ENCODE measurements at places on chromosomes 12 and 14. TPM values are rescaled to one million over a fixed set of nuclear protein-coding genes. Genes with fewer than 3 reads are reported as not detected.
A peak's percentile ranks its signal among the peaks of the same experiment; 100 is the strongest.

Gene LRR1
- total RNA-seq, result 53.2 TPM

Gene FGF6
- not detected for total RNA-seq

Gene KRT79
- total RNA-seq, result not detected

Gene UNC79
- 0.03 TPM for total RNA-seq

Gene MYF5
- not detected for total RNA-seq

Gene PEBP1
- 75.5 TPM for total RNA-seq

Gene KRT77
- not detected for total RNA-seq

DNA sequence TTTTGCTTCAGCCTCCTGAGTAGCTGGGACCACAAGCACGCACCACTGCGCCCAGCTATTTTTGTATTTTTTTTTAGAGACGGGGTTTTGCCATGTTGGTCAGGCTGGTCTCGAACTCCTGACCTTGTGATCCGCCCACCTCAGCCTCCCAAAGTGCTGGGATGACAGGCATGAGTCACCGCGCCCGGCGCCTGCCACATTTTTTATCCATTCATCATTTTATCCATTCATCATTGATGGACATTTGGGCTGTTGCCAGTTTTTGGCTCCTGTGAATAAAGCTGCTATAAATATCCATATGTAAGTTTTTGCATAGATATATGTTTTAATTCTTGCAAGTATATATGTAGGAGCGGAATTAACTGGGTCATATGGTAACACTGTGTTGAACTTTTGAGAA lies 79.5 kb downstream of the DAAM1 start:
- H3K27me3 ChIP-seq, result no peaks in the 10 kb centered on the region
- no peak overlapping the region for H3K27ac ChIP-seq

DNA sequence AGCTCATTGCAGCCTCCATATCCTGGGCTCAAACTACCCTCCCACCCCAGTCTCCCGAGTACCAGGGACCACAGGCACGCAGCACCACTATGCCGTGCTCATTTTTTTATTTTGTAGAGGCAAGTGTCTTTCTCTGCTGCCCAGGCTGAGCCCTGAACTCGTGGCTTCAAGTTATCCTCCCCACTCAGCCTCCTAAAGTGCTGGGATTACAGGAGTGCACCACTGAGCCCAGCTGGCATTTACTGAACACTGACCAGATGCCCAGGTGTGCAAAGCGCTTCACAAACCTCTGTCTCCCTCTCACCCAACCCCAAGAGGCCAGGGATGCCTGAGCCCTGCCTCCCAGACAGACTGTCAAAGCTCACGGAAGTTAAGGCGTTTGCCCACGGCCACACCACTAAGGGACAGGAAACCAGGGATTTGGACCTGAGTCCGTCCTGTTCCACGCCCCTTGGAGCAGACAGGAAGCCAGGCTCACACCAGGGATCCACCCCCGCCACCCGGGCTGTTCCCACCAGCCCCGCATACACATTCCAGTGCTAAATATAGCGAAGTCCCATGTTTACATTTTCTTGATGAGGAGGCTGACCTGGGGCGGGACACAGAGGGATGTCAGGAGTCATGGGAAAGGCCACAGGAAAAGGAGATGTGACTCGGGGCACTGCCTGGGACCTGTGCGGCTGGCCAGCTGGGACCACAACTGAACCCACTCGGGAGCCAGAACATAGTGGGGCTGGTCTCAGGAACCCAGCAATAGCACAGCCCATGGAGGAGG lies 51.2 kb downstream of the TESC start:
- no peak overlapping the region for H3K4me3 ChIP-seq
- no peak overlapping the region for H3K27ac ChIP-seq
- H3K4me1 ChIP-seq, result no peaks in the 10 kb centered on the region
- DNase-seq, result no peak

GRCh38 chr12:3533703-3534386 lies 42.8 kb downstream of the PRMT8 start:
- H3K4me1 ChIP-seq, result no peaks in the 10 kb centered on the region
- H3K36me3 ChIP-seq, result no peaks in the 10 kb centered on the region
- no peaks in the 10 kb centered on the region for H3K27me3 ChIP-seq
- DNase-seq, result no peak

- H3K4me1 ChIP-seq, result no peaks in the 10 kb centered on the region
- no peak overlapping the region for H3K4me3 ChIP-seq
- peaks cover 1% of the 10 kb centered on the region for H3K27me3 ChIP-seq
- DNase-seq, result no peak
- no peaks in the 10 kb centered on the region for H3K36me3 ChIP-seq
- H3K27ac ChIP-seq, result no peak overlapping the region
These were observed 62.7 kb downstream of the TESC start for GRCh38 chr12:117036547-117036946.

- H3K27ac ChIP-seq, result no peak overlapping the region
- H3K27me3 ChIP-seq, result no peaks in the 10 kb centered on the region
- H3K36me3 ChIP-seq, result no peaks in the 10 kb centered on the region
- DNase-seq, result no peak
These were observed 26.4 kb downstream of the GLIPR1L1 start for GRCh38 chr12:75360920-75361319.

- no peak overlapping the region for H3K27ac ChIP-seq
- peaks cover 42% of the 10 kb centered on the region for H3K27me3 ChIP-seq
- no peaks in the 10 kb centered on the region for H3K36me3 ChIP-seq
- H3K4me1 ChIP-seq, result peaks cover 9% of the 10 kb centered on the region
These were observed 6.7 kb upstream of the STON2 start for GRCh38 chr14:81406863-81407262.

GRCh38 chr12:946212-946611 lies 3.3 kb downstream of the RAD52 start:
- H3K4me3 ChIP-seq, result no peak overlapping the region
- peaks cover under 1% of the 10 kb centered on the region for H3K27me3 ChIP-seq
- no peak for DNase-seq
- peaks cover 32% of the 10 kb centered on the region for H3K36me3 ChIP-seq
- H3K27ac ChIP-seq, result peak overlapping the region; percentile 37

- no peak overlapping the region for H3K27ac ChIP-seq
- no peaks in the 10 kb centered on the region for H3K27me3 ChIP-seq
- peaks cover 87% of the 10 kb centered on the region for H3K36me3 ChIP-seq
- DNase-seq, result no peak
- H3K4me3 ChIP-seq, result no peak overlapping the region
These were observed 26.1 kb downstream of the POLE start for GRCh38 chr12:132660996-132661395.

- peaks cover 13% of the 10 kb centered on the region for H3K4me1 ChIP-seq
- no peak for DNase-seq
- no peak overlapping the region for H3K4me3 ChIP-seq
- no peaks in the 10 kb centered on the region for H3K36me3 ChIP-seq
- H3K27ac ChIP-seq, result no peak overlapping the region
These were observed 3.6 kb downstream of the AMN start for GRCh38 chr14:102926104-102926503.

- peaks cover 22% of the 10 kb centered on the region for H3K27me3 ChIP-seq
- DNase-seq, result no peak
- no peak overlapping the region for H3K4me3 ChIP-seq
- H3K27ac ChIP-seq, result no peak overlapping the region
These were observed 6.2 kb upstream of the CGRRF1 start for GRCh38 chr14:54503486-54503885.

- H3K4me1 ChIP-seq, result peaks cover 36% of the 10 kb centered on the region
- H3K36me3 ChIP-seq, result peaks cover 2% of the 10 kb centered on the region
- H3K27ac ChIP-seq, result peak overlapping the region; percentile 21
- H3K27me3 ChIP-seq, result peaks cover 14% of the 10 kb centered on the region
These were observed 20.4 kb upstream of the LGMN start for GRCh38 chr14:92768795-92769194.

DNA sequence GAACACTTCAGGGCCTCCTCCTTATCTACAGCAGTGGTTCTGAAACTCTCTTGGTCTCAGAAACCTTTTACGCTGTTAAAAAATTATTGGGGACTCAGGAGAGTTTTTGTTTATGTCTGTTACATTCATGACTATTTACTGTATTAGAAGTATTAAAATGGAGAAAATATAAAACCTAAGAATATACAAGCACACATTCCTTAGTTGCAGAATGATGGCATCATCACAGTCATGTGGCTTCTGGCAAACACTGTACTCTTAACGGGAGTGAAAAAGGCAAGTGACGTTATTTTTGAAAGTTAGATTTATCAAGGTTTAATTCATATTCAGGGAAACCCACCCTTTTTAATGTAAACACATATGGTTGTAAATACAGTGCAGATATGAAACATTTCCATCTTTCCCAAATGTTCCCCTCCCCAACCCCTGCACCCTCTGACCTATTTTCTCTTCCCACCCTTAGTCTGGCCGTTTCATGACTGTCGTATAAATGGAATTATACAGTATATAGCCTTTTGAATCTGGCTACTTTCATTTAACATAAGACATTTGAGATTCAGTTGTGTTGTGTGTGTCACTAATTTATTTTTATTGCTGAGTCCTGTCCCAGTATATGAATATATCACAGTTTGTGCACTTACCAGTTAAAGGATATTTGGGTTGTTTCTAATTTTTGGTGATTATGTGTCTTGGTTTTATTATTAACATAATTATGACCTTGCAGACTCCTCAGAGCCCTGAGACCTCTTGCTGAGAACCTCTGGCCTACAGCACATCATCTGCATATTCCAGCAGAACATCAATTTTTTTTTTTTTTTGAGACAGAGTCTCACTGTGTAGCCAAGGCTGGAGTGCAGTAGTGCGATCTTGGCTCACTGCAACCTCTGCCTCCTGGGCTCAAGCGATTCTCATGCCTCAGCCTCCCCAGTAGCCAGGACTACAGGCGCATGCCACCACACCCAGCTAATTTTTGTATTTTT lies 457.0 kb downstream of the PCNX1 start:
- no peak for DNase-seq
- peaks cover 19% of the 10 kb centered on the region for H3K36me3 ChIP-seq
- peaks cover 38% of the 10 kb centered on the region for H3K4me1 ChIP-seq
- H3K4me3 ChIP-seq, result no peak overlapping the region
- H3K27ac ChIP-seq, result no peak overlapping the region

DNA sequence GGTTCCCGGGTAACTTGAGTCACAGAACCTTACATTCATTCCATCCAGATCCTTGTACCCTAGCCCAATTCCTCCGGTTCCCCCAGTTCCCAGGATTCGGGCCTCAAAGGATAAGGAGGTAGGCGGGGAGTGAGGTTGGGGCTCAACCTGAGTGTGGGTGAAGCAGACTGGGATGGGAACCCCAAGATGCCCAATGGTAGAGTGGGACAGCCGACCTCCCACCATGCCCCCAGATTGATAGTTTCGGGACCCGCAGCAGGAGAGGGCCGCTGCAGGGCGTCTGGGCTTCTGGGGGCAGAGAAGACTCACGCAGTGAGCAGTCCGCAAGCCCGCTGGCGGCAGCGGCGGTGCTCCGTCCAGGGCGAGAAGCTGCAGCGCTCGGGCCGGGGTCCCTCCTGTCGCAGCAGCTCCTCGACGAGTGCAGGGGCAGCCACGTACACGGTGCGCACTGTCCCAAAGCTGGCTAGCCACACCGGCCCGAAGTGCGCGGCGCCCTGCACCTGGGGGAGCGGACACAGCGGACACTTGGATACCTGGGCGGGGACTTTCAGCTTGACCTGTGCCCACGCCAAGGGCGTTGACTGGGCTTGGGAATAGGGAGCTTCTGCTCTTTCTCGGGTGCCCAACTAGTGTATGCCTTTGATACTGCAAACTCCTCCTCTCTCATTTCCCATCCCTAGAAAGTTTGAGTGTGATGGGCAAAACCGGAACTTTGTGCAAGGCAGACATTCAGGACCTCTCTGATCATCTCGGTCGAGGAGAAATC lies 997 bp downstream of the CYP27B1 start:
- H3K36me3 ChIP-seq, result peaks cover 3% of the 10 kb centered on the region
- H3K4me1 ChIP-seq, result peaks cover 37% of the 10 kb centered on the region
- H3K27ac ChIP-seq, result no peak overlapping the region
- DNase-seq, result no peak
- H3K4me3 ChIP-seq, result peak overlapping the region; percentile 85

DNA sequence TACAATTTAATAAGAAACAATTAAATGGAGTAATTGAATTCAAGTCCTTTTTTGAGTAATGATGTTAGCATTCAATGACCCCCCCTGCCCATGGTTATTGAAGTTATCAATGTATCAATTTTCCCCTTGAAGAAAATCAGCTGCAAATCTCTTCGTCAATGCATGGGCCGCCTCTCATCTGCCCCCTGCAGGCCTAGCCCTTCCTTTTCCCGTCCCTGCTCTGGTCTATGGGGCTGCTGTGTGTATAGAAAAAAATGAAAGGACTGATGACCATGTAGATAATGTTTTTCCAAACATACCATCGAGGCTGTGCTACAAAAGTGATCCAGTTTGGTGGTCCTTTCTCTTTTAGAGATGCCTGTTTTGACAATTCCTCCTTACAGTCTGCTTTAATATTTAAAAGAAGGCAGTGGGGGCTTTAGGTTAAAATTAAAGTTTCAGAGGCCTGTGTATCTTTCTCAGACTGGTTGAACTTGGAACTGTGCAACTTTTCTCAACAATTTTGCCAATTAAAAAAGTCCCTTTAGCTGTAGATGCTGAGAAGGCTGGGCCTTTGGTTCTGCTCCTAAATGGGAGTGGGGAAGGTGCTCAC lies 98.4 kb downstream of the APAF1 start:
- no peaks in the 10 kb centered on the region for H3K36me3 ChIP-seq
- H3K27ac ChIP-seq, result peak overlapping the region; percentile 60
- peak; percentile 63 for DNase-seq
- peaks cover 48% of the 10 kb centered on the region for H3K4me1 ChIP-seq
- H3K27me3 ChIP-seq, result peaks cover 11% of the 10 kb centered on the region
- H3K4me3 ChIP-seq, result no peak overlapping the region

GRCh38 chr12:27474344-27474743 lies 27.8 kb downstream of the SMCO2 start:
- H3K4me3 ChIP-seq, result no peak overlapping the region
- peaks cover 29% of the 10 kb centered on the region for H3K27me3 ChIP-seq
- H3K36me3 ChIP-seq, result peaks cover 26% of the 10 kb centered on the region
- DNase-seq, result no peak
- no peak overlapping the region for H3K27ac ChIP-seq

DNA sequence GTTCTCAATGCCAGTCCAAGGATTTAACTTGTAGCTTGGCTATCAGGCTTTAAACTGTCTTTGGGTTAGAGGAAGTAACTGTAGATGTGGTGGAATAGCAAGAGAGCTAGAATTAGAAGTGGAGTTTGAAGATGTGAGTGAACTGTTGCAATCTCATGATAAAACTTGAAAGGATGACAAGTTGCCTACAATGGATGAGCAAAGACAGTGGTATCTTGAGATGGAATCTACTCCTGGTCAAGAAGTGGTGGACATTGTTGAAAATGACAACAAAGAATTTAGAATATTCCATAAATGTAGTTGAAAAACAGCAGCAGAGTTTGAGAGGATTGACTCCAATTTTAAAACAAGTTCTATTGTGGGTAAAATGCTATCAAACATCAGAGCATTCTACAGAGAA lies 199.0 kb downstream of the DUSP6 start:
- DNase-seq, result no peak
- no peaks in the 10 kb centered on the region for H3K27me3 ChIP-seq
- H3K4me1 ChIP-seq, result peaks cover 27% of the 10 kb centered on the region
- no peak overlapping the region for H3K27ac ChIP-seq
- no peak overlapping the region for H3K4me3 ChIP-seq

- no peak for DNase-seq
- no peak overlapping the region for H3K4me3 ChIP-seq
- H3K36me3 ChIP-seq, result no peaks in the 10 kb centered on the region
- peaks cover 2% of the 10 kb centered on the region for H3K27me3 ChIP-seq
- no peaks in the 10 kb centered on the region for H3K4me1 ChIP-seq
These were observed 143.1 kb downstream of the TPH2 start for GRCh38 chr12:72081777-72082176.
